ENCODE measurements at places on chromosomes 16 and 17. TPM values are rescaled to one million over a fixed set of nuclear protein-coding genes. Genes with fewer than 3 reads are reported as not detected.

MCRIP1 gene
- 51.9 TPM for total RNA-seq

HEATR9 gene
- total RNA-seq: 0.50 TPM

MRPL27 gene
- total RNA-seq: 37.0 TPM

SRCAP gene
- 86.9 TPM for total RNA-seq

- DNase-seq: no peak
- H3K27me3 ChIP-seq: no peaks in the 10 kb centered on the region
- peaks cover 25% of the 10 kb centered on the region for H3K4me1 ChIP-seq
- no peak overlapping the region for H3K27ac ChIP-seq
These were observed 124.7 kb downstream of the SNX11 start for GRCh38 chr17:48231995-48232959.

GRCh38 chr16:27795992-27796614 is 246.2 kb downstream of the KATNIP start:
- H3K4me3 ChIP-seq: no peak overlapping the region
- H3K4me1 ChIP-seq: no peaks in the 10 kb centered on the region
- H3K36me3 ChIP-seq: no peaks in the 10 kb centered on the region
- DNase-seq: no peak

GRCh38 chr16:1991588-1991947 is 1.8 kb downstream of the SYNGR3 start:
- H3K36me3 ChIP-seq: no peaks in the 10 kb centered on the region
- no peak for DNase-seq
- H3K27me3 ChIP-seq: peaks cover 5% of the 10 kb centered on the region
- H3K4me3 ChIP-seq: peak overlapping the region; percentile 75
- H3K4me1 ChIP-seq: peaks cover 10% of the 10 kb centered on the region
- peak overlapping the region; percentile 65 for H3K27ac ChIP-seq

GRCh38 chr16:48499923-48500381 is 110.0 kb downstream of the N4BP1 start:
- no peaks in the 10 kb centered on the region for H3K36me3 ChIP-seq
- H3K27ac ChIP-seq: no peak overlapping the region

- H3K36me3 ChIP-seq: peaks cover 2% of the 10 kb centered on the region
- H3K27me3 ChIP-seq: peaks cover 54% of the 10 kb centered on the region
- H3K4me3 ChIP-seq: no peak overlapping the region
- H3K4me1 ChIP-seq: no peaks in the 10 kb centered on the region
These were observed 841 bp downstream of the TEKT5 start for GRCh38 chr16:10693889-10694288.

DNA sequence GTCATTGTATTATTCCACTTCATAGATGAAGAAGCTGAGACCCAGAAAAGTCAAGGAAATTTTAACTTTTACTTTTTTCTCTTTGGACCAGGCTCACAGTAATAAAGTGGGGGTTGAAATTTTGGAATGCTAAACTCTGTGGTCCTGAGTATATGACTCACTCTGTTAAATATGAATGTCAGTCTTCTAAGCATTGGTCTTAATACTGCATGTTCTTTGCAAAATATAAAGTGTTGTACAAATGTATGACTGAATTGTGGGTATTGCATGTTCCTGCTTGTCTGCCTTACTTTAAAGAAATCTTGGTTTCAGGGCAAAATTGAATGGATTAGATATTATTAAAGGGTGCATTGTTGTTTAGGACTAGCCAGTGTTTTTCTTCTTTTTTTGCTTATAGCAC is 950.8 kb upstream of the GOT2 start:
- no peaks in the 10 kb centered on the region for H3K36me3 ChIP-seq
- no peak overlapping the region for H3K4me3 ChIP-seq
- no peaks in the 10 kb centered on the region for H3K27me3 ChIP-seq
- no peak overlapping the region for H3K27ac ChIP-seq
- no peak for DNase-seq

GRCh38 chr16:30775131-30775391 is 11.9 kb downstream of the ZNF629 start:
- peaks cover 29% of the 10 kb centered on the region for H3K4me1 ChIP-seq
- H3K4me3 ChIP-seq: peak overlapping the region; percentile 88
- H3K36me3 ChIP-seq: peaks cover 14% of the 10 kb centered on the region

DNA sequence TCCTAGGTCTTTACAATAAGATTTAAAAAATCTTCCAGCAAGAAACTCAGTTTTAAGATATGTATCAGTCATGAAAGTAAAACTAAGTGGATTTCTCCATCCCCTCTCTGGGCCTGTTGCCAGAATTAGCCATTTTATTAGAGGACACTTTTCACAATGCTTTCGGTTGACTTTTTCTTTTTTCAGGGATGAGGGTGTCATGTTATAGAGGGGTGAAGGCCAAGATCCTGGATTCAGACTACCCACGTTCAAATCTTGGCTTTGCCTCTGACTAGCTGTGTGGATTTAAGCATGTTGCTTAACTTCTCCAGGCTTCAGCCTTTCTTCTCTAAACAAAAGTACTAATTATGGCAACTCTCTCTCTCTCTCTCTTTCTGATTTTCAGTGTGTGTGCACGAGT is 111.7 kb upstream of the COX10 start:
- no peaks in the 10 kb centered on the region for H3K36me3 ChIP-seq
- H3K27me3 ChIP-seq: no peaks in the 10 kb centered on the region
- H3K4me3 ChIP-seq: no peak overlapping the region
- H3K4me1 ChIP-seq: no peaks in the 10 kb centered on the region
- H3K27ac ChIP-seq: no peak overlapping the region
- no peak for DNase-seq

- peaks cover 4% of the 10 kb centered on the region for H3K36me3 ChIP-seq
- peaks cover 64% of the 10 kb centered on the region for H3K4me1 ChIP-seq
- H3K27me3 ChIP-seq: no peaks in the 10 kb centered on the region
- DNase-seq: no peak
- H3K27ac ChIP-seq: peak overlapping the region; percentile 99
These were observed 2.2 kb downstream of the LASP1 start for GRCh38 chr17:38872027-38872511.

GRCh38 chr16:51458356-51459140 is 307.5 kb upstream of the SALL1 start:
- H3K36me3 ChIP-seq: no peaks in the 10 kb centered on the region
- no peak overlapping the region for H3K4me3 ChIP-seq
- no peak overlapping the region for H3K27ac ChIP-seq
- H3K4me1 ChIP-seq: no peaks in the 10 kb centered on the region
- DNase-seq: no peak

DNA sequence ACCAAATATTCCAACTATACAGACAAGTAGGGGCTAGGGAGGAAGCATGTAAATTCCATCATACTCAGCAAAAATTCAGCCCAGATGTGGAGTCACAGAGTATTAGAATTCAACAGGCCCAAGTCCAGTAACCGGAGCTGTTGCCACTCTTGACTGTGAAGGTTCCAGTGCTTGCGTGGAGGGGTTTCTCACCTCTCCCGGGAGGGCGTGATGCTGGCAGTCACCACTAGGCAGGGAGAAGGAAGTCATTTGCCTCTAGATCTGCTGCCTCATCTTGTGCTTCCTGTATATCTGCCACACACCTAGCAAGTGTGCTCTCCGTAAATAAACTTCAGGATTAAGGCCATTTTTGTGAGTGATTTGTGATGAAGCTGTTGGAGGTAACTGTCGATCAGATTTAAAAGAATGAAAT is 1.0 kb upstream of the CKLF start:
- peak overlapping the region; percentile 99 for H3K4me3 ChIP-seq
- H3K27ac ChIP-seq: peak overlapping the region; percentile 98
- peaks cover 13% of the 10 kb centered on the region for H3K36me3 ChIP-seq
- peaks cover 79% of the 10 kb centered on the region for H3K4me1 ChIP-seq
- DNase-seq: peak; percentile 21

GRCh38 chr17:78026381-78026780 is 67.9 kb downstream of the TNRC6C start:
- peak overlapping the region; percentile 84 for H3K27ac ChIP-seq
- no peaks in the 10 kb centered on the region for H3K27me3 ChIP-seq
- no peak for DNase-seq
- peaks cover 19% of the 10 kb centered on the region for H3K4me1 ChIP-seq
- no peak overlapping the region for H3K4me3 ChIP-seq

DNA sequence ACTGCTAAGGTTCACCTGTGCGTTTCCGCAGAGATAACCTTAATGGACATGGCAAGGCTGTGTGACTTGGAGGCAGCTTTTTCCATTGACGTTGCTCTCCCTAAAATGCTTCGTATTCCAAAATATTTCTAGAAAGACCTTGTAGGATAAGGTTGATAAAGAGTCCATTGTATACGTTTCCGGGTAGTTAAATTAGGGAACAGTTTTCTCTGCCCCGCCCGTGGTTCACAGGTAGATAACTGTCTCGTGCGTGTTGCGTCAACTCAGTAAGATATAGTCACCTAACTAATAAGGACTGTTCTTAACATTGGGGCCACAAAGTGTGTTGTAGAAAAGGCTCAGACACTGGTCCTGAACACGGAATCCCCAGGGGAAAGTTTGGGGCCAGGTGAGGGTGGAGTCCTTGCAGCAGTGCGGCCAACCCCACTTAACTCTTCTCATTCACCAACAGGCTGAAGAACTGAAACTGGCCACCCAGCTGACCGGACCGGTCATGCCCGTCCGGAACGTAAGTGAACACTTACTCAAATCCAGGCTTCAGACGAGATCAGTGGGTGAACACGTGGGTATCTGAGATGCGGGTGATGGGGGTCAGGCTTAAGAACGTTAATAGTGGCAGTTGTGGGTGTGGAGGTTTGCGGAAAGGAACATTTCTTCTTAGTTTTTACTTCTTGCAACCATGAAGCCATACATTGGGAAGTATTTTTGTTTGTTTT is 1.6 kb downstream of the RPL13 start:
- H3K4me1 ChIP-seq: peaks cover 41% of the 10 kb centered on the region
- H3K27ac ChIP-seq: peak overlapping the region; percentile 92
- peak overlapping the region; percentile 90 for H3K4me3 ChIP-seq

DNA sequence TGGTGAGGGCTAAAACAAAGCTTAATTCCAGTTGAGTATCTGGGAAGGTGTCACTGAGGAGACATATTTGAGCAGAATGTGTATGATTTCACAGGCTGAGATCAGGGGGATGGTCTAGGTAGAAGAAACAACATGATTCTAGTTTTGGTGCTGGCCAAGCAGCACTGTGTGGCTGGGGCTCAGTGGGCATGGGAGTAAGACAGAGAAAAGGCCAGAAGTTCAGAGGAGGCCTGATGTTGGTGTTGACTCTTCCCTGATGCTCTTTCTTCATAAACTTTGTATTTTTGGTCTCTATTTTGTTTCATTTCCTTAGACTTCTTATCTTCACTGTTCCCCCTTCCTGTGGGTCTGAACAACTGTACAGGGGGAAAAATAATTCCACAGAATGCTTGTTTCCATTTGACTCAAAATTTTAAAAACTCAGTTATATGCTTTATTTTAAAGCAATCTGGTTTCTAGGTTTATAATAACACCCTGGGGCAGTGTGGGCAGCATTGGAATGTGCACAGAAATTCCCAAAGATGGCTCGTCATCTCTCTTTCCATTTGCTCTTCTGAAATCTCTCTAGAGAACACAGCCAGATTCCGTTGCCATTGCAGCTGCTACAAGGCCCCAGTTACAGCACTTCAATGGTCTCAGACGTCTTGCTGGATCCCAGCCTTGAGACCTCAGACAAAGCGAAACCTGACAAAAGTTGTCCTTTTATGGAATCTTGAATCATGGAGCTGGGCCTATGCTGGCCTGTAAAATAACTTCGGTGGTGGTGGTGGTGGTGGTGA is 68.3 kb downstream of the SNX11 start:
- H3K4me3 ChIP-seq: no peak overlapping the region

DNA sequence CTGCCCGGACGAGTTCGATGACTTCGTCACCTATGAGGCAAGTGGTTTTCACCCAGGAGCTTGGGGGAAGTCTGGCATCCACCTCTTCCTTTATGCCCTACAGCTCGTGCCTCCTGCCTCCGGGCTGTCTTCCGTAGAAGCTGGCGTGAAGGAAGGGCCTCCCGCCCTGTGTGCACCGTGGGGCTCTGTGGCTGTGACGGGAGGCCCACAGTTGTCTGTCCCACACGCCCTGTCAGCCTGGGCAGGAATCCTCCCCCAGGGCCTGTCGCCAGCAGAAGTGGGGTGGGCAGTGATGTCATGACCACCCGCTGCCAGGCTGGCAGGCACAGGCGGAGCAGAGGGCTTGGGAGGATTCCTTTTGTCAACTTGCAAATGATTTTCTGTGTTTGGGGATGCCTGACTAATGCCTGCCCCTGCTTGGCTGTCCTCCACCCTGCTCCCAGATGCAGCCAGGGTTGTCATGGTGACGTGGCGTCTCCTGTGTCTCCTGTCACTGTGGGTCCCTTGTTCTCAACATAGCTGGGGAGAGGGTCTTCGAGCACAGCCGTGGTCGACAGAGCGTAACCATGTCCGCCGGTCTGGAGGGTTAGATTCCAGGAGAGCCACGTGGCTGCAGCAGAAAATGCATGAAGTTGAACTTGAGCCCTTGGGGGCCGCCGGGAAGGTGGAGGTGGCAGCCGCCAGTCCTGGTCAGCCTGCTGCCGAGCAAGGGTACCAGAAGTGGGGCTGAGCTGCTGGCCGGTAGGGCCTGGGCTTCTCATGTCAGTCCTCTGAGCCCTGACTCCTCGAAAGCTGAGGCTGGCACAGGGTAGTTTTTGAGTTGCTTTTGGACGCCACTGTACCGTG is 46.1 kb downstream of the RAB11FIP3 start:
- DNase-seq: no peak
- no peak overlapping the region for H3K4me3 ChIP-seq
- peaks cover 7% of the 10 kb centered on the region for H3K4me1 ChIP-seq
- H3K27me3 ChIP-seq: no peaks in the 10 kb centered on the region
- no peaks in the 10 kb centered on the region for H3K36me3 ChIP-seq
